ENCODE measurements at places on chromosomes 12 and 14. TPM values are rescaled to one million over a fixed set of nuclear protein-coding genes. Genes with fewer than 3 reads are reported as not detected.

The KRT5 gene
- not detected for total RNA-seq

The GPR84 gene
- total RNA-seq, result 0.25 TPM

The SINHCAF gene
- total RNA-seq, result 123 TPM

The SIRT4 gene
- total RNA-seq, result 1.6 TPM

DNA sequence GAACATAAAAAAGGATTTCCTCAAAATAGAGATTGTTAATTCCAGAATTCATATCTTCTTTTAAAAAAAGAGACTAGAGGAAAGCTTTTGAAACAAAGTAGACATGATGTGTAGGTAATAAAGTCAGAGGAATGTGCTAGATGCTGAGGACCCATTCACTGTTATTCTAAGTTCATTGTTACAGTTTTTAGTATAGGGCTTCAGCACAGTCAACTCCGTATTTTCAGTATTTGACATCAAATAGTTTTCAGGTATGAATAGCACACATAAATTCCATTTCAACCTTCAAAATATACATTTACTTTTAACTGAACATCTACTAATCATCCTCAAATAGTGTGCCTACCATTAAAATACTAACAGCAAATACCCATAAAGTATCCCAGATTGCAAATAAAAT, 227.8 kb downstream of the EPS8 start:
- no peaks in the 10 kb centered on the region for H3K27me3 ChIP-seq
- peak overlapping the region; percentile 94 for H3K27ac ChIP-seq
- no peak for DNase-seq
- H3K4me3 ChIP-seq, result peak overlapping the region; percentile 64

GRCh38 chr12:123032736-123033391, 52.4 kb downstream of the ARL6IP4 start:
- H3K27ac ChIP-seq, result no peak overlapping the region
- peaks cover 11% of the 10 kb centered on the region for H3K4me1 ChIP-seq
- no peaks in the 10 kb centered on the region for H3K27me3 ChIP-seq
- H3K36me3 ChIP-seq, result no peaks in the 10 kb centered on the region
- DNase-seq, result no peak

DNA sequence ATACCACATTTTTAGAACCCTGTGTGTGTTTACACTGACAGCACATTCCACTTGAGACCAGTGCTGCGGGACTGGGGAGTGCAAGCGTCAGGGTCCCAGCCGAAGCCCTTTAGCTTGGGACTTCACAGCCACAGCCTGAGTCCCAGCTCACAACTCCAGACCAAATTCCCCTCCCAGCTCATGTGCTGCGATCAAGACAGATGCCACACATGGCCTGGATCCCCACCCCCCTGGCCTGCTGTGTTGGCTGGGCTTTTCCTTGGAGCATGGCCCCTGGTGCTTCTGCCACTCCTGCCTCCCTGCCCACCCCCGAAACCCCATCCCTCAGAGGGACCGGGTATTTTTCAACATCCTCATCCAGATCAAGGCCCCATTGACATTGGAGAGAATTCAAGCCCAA, 63.7 kb downstream of the WDR20 start:
- H3K4me3 ChIP-seq, result no peak overlapping the region
- peaks cover 41% of the 10 kb centered on the region for H3K36me3 ChIP-seq
- H3K4me1 ChIP-seq, result peaks cover 34% of the 10 kb centered on the region

- H3K4me3 ChIP-seq, result no peak overlapping the region
- no peak for DNase-seq
- no peaks in the 10 kb centered on the region for H3K27me3 ChIP-seq
Observed at GRCh38 chr12:110330544-110330943, 49.5 kb downstream of the ATP2A2 start.

DNA sequence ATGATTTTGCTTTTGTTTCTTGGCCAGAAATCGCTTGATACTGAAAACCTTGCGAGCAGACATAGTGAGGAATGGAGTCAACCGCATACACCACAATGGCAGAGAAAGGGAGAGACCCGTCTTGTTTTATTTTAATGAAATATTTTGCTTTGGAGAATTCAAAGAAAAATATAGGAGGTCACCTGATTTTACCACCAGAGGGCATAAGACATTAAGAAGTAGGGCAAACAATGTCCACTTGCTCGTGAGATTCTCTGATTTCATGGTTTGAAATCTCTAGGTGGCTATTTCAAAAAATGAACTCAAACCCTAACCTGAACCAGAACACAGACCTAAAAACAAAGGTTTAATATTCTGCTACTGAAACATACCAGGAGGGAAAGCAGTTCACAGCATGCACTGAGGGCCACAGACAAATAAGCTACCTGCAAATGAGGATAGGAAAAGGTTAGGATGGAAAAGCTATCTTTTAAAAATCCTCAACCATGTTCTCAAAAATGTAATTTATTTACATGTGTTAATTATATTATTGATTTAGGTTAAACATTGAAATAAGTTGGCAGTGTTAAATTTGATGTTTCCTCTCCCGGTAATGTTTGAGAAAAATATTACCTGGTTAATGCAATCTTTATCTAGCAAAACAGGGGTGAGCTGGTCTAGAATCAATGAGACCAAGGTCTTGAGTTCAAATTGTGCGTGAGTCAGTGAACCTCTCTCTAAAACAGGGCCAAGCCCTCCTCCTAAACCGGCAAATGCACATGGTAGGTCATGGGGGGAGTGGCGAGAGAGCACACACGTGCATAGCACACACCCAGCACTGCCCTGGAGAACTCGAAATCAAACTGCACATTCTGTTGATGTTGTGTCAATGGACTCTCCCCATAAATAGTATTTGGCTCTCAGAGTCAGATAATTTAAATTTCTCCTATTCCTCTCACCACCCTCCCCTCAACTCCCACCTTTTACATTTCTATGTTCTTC, 12.5 kb downstream of the IFNG-AS1 start:
- no peaks in the 10 kb centered on the region for H3K36me3 ChIP-seq
- no peak overlapping the region for H3K27ac ChIP-seq
- peaks cover 11% of the 10 kb centered on the region for H3K4me1 ChIP-seq
- no peaks in the 10 kb centered on the region for H3K27me3 ChIP-seq
- H3K4me3 ChIP-seq, result no peak overlapping the region

All from activated CD4-positive, alpha-beta memory T cell treated with anti-CD3 and anti-CD28 coated beads, Interleukin-2, amount 10 ng/mL, durations not matched to agents 7 days and 5 days (primary cell).